ENCODE measurements at places on chromosomes 1 and 21.
A peak's percentile ranks its signal among the peaks of the same experiment; 100 is the strongest.

GRCh38 chr1:247212012-247212411 lies 40.2 kb upstream of the ZNF124 start:
- DNase-seq = no peak

DNA sequence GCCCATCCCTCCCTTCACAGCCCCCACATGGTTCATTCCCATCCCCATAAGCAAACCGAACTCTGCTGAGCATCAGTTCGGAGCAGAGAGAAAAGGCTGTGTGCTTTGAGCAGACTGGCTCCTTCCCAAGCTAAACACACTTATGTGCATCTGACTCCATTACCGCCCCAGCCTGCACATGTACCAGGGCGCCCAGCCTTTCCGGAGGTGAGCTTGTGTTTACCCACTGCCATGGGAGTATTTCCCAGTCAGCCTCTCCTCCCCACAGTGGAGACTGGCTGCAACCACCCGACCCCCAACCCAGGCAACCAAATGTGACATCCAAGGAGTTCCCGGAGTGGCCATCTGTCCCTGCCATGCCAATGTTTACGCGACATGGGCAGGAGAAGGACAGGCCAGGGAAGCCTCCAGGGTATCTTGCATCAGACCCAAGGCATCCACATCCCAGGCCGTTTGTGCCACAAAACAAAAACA lies 9.4 kb downstream of the TIAM1 start:
- DNase-seq = no peak

GRCh38 chr1:40915581-40915980 lies 53.4 kb upstream of the CITED4 start:
- no peak for DNase-seq

DNA sequence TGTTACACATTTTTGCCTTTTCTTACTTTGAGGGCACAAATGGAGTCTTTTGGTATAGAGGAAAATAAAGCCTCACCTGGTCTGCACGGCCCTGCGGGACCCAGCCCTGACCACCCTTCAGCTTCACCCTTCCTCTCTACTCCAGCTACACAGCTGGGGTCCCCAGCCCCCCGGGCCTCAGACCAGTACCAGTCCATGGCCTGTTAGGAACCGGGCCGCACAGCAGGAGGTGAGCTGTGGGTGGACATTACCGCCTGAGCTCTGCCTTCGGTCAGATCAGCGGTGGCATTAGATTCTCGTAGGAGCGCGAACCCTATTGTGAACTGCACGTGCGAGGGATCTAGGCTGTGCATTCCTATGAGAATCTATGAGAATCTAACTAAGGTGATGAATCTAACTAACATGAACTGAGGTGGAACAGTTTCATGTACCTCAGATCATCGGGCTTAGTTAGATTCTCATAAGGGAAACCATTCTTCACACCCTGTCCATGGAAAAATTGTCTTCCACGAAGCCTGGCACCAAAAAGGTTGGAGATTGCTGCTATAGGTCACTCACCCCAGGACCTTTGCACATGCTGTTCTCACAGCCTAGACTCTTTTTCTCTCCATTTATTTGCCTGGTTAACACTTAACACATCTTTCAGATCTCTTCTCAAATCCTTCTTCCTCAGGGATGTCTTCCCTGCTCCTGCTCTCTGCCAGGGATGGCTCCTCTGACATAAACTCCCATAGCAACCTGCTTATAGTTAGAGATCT lies 37.5 kb upstream of the ECE1 start:
- DNase-seq = no peak

DNA sequence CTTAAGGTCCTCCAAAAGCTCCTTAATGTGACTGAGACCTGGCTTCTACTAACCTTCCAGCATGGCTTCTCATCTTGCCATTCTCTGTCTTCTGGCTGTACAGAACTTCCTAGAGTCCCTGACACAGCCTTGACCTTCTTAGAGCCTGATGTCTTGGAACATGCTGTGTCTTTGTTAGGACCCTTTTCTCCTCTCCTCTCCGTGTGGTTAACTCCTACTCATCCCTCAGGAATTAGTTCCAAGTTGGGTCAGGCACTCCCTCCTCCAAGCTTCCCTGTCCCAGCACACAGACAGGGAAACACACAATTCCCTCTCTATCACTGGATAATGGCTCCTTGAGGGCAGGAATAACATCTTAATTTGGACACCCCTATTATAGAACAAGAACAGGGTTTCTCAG lies 275.4 kb upstream of the USP24 start:
- no peak for DNase-seq

- DNase-seq = no peak
Observed at GRCh38 chr1:233019778-233020325, 69.4 kb downstream of the NTPCR start.

DNA sequence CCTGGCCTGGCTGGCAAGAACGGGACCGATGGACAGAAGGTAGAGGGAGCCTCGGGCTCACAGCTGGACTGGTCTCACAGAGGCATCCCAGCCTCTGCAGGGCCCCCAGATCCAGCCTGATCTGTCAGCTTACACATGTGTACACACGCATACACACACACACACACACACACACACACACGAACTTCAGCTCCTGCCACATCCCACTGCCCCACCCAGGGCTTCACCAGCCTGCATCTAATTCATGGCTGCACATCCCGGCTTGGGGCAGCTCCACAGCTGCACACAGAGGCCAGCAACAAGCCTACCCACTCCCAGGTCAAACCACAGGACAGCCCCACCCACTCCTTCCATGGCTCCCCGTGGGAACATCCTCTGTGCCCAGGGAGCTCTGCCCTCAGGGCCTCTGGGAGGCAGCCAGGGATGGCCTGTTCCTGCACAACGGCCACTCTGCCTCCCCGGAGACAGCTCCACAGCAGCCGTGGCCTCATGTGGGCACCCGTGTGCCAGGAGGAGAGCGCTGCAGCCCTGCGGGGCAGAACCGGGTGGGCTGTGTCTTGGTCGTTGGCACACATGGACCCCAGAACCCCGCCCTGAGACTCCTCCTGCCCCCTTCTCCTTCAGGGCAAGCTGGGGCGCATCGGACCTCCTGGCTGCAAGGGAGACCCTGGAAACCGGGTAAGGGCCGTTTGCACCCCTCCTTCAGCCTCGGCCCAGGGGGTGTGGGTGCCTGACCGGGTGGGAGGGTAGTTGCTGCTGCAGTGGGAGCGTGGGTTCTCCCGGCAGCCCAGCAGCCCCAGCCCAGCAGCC lies 19.1 kb downstream of the COL6A2 start:
- DNase-seq = peak; percentile 56

DNA sequence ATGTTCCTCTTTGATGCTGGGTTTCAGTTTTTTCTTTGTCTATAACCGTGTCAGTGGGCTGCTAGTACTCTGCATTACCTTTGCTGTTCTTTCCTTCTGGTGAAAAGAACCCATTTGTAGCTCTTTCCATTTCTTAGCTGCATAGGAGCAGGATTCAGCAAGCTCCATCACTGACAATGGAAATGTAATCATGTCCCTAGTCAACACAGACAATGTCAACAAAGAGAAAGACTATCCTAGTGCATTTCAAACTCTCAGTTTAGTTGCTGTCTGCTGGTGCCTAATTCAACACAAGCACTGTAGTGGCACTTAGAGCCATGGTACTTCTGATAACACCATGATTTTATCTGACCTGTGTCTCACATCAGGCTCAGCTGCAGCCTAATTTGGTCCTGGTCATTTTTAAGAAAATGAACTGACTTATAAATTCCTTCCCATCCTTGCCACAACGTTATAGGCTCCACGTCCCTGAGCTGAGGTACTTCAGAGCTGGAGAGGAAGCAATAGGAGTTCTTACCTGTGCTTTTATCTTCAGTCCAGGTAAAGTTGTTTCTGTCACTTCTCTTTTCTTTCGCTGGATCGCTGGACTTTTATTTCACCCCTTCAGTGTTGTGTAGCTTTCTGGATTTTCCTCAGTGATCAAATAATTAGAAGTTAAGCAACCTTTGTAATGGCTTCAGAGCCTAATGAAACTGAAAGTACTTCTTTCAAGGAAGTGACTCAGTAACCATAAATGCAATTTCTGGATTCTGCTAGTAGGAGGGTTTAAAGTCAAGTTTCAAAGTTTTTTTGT lies at the start of gene GBP3:
TSS of gene GBP3 (minus strand) at position 700 of the 793 bp plus-strand sequence. CDS start 2,145 bp downstream, outside the sequence.
- no peak for DNase-seq

DNA sequence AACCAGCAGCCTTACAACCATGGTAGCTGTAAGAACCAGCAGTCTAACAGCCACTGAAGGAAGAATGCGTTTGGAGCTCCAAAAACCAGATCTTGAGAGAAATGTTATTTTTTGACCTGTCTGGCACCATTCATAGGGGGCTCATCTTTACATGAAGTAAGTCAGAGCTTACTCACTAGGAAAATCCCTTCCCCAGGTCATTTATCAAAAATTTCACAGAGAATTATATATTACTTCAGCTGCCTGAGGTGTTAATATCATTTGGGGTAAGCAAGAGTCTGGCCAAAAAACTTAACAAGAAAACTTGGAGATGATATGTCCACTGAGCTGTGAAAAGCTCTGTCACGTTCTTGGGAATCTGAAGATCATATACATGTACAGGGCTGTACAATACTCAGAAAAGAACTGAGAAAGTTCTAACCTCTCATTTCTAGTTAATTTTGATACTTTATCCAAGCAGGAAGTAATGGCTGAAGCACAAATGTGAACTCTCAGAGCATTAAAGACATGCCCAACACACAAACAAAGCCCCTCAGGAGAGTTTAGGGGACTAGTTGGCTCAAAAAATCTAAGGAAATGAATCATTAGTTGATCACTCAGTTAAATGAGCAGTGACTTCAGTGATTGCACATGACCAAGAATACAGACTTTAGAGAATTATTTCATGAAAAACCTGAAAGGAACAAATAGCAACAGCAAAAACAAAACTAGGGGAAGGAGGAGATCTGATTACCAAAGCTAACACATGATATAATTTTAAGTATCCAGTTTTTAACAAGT lies 681.1 kb downstream of the LTN1 start:
- no peak for DNase-seq

Measured in upper lobe of right lung (tissue), 1 donor.